Stimulated activated CD8-positive, alpha-beta memory T cell treated with anti-CD3 and anti-CD28 coated beads, Interleukin-15, amount 100 ng/mL, for 4 hours (primary cell): ENCODE measurements at places on chromosomes 2 and 18.

DNA sequence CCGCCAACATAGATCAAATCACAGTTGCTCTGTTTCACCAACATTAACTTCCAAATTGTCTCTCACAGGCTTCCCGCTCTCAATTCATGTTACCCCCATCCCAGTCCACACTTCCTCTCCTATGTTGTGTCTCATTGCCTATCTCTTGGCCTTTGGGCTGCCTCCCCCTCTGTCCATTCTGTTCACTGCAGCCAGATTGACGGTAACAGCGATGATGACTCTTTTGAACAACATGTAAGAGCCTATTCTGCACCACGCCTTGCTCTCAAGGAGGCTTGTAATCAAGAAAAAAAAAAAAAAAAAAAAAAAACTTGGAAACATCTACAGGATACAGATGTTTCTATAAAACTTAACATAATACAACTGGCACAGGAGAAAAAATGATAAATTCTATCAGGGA, 77.3 kb upstream of the RMDN2 start:
- DNase-seq, result no peak

DNA sequence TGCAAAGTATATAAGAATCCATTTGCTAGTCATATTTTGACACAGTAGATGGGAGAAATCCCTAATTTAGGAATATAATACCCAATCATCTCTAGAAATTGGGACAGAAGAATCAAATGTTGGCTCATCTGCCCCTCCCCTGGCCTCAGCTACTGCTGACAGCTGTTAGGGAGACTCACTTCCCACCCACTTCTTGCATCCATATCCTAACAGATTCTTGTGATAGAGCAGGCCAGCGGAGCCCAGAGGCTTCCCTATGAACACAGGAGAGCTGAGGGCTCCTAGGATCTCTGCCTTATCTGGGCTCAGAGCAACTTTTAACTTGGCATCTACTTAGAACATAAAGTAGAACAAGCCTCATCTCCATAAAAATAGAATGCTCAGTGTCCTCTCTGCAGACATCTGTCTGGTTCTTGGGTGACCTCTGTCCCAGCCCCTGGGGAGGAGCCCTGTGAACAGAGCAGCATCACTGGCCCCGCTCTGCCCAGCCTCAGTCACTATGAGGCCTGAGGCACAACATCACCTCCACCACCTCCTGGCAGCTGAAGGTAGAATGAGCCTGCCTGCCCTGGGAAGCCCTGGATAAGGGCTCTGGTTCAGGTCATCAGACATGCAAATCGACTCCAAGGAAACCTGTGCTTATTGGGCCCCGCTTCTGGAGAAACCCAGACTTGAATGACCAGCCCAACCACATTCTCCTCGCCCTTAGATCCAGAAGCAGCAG, 229.7 kb downstream of the ANKRD36B start:
- DNase-seq, result no peak

GRCh38 chr2:200615247-200615646, 29.4 kb downstream of the AOX1 start:
- DNase-seq, result no peak

DNA sequence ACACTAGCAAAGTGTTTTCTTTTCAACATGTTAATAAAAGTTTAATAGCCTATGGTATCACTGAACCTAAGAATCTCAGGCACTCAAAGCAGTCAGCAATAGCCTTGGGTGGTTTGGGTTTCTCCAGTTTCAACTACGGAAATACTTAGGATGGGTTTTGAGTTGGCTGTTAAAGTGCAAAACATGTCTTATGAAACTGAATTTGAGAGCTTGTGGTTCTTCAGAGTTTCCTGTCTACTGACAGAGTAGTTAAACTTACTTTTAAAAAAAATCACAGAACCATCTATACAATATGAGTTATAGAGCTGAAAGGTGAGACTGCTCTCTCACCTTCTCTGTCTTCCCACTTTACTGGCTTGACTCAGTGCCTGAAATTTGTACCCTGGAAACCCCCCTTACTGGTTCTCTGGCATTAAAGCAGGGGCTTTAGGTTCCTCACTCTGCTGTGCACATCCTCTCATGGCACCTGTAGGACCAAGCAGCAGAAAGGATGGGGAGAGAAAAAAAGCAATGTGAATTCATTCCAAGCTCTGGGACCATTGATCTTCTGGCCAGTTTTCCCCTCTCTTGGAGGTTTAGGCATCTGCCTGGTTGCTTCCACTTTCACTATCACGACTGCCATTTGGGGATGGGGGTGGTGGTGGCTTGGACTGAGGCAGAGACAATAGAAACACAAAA, 18.1 kb downstream of the CCDC141 start:
- no peak for DNase-seq

DNA sequence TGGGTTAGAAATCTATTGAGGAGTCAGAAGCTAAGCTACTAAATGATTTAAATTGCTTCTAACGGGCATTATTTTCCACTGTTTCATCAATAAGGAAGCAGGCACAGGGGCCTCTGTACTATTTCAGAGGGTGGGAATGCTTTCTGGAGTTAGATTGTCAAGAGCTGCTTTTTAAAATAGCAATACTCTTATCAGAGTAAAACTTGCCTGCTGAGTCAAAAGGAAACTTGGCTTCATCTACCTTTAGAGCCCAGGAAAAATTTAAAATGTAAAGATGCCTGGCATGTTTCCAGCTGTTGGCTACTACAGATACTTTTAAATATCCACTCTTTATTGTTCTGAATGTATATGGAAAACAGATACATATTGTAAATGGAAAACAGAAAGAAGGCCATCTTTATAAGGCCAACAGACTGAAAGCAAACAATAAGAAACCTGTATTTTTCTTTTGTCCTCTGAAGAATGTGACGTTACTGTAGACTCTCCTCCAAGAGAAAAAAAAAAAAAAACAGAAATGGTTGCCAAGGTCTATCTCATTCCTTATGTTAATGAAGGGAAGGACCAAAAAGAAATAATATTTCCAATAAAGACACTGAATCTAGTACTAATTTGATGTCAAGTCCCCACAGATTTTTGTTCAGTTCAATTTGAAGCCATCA, 79.1 kb downstream of the FIGN start:
- DNase-seq, result no peak

DNA sequence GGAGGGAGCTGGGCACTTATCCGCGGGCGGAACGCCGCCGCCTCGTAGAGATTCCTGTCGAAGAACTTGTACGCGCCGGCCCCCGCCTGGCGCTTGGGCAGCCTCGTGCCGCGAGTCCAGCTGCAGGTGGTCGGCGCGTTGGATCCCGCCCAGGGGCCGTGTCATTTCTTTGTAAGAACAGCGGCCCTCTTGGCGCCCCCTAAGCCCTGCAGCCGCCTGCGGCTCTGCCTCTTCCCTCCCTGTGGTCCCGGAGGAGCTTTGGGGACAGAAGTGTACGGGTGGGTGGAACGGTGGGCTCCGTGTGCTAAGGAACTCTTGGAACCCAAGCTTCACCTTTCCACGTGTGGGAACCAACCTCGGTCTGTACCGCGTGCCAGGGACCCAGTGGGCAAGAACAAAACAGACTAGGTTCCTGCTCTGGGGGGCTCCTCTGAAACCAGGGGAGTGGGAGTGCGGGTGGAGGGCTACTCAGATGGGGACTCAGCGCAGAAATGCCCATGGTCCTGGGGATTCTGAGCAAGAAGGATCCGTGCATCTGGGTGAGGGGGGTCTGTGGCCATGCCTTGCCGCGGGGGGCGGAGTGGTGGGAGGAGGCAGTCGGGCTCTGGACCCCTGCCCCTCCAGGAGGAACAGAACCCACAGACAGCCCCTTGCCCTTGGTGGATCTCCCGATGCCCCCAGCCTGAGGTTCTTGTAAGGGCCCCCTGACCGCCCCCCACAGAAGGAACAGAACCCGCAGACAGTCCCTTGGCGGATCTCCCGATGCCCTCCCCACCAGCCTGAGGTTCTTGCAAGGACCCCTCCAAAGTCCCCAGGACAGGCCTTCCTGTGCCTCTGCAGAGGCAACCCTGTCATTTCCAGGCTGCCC, 1.5 kb downstream of the GPC1 start:
- DNase-seq, result no peak

DNA sequence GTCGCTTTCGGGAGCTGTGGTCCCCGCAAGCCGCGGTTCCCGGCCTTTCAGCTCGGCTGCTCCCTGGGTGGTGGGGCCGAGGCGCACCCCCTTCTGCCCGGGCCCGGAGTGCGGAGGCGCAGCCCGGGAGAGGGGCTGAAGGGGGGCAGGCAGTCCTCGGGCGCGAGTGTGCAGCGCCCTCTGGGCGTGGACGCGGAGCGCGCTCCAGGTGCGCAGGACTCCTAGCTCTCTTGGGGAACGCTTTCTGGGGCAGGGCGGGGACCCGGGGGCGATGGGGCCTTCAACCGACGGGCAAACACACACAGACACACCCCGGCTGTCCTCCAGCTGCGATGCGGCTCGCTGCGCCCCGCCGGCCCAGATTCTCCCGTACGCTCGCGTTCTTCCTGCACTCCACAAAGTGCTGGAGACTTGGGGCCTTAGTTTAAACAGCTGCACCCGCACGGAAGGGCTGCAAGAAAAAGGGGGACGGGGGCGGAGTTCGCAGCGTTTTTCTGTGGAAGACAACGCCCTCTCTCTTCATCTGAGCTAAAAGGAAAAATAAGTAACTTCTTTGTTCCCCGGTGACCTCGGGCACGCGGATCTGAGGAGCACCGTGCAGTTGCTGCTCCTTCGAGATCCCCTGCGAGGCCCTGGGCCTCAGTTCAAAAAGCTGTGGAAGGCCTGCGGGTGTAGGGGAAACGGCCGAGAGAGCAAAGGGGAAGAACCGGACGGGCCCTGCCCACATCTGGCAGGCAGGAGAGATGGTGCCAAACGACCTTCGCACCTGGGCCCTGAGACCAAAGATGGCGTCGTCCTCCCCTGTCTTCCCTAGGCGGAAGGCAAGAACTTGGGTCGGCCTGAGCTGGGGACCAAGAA, 593 bp upstream of the SDC1 start:
- DNase-seq, result no peak

- no peak for DNase-seq
Observed at GRCh38 chr2:54081574-54081973, 33.8 kb upstream of the ACYP2 start.

GRCh38 chr2:48617618-48618017, at the start of gene GTF2A1L:
Gene GTF2A1L, plus strand, starts transcription at chr2:48617856. Its CDS starts 19 bp downstream, at chr2:48617875.
- no peak for DNase-seq

GRCh38 chr18:50401888-50402287, 27.0 kb downstream of the SKA1 start:
- no peak for DNase-seq

DNA sequence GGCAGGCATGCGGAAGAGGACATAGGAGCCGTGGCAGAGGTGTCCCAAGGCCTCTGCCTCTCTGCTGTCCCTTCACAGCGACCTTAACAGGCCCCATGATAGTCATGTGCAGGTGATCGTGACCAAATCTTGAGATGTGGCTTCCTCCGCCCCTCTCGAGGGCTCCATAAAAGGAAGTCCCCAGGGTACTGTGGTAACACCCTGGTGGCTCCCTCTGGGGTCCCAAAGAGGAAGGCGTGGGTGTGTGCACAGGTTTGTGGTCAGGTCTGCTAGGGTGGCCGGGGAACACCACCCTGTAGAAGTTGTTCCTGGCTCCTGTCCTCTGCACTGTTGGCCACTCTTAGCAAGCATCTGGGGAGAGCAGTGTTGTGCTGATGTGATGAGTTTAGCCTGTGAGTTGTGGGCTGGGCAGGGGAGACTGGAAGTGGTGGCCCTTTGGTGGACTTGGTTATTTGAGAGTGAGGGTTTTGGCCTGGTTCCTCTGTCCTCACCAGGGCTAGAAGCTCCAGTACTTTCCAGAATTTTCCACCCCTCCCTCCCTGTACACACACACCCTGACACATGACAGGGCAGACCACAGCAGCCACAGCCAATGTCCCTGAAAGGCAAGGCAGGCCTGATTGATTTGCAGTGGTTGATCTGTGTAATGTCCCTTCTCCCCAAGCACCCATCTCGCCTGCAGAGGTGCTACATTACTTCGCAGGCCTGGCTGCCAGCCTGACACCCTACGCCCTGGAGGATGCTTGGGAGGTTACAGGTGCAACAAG, 68.9 kb upstream of the BOD1L2 start:
- peak; percentile 3 for DNase-seq

GRCh38 chr2:134131681-134132489, 122.0 kb upstream of the MGAT5 start:
- no peak for DNase-seq
